ENCODE measurements at places on chromosomes 5 and 9.

DNA sequence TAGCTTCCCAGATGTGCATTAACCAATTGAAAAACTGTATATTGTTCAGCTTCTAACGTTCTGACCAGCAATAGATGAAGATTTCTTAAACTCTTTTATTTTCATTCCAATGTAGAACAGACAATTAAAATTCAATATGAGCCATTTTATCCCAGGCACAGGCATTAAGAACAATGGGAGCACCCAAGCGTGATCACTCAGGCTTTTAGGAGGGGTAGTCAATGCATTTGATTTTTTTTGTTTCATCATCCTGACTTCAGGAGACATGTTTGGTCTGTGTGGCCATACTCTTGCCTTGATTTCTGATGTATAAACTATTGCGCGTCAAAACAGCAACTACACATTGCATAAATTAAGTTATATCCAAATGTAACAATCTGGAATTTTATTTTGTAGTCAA, 653.0 kb upstream of the RORB start:
- no peak for DNase-seq

DNA sequence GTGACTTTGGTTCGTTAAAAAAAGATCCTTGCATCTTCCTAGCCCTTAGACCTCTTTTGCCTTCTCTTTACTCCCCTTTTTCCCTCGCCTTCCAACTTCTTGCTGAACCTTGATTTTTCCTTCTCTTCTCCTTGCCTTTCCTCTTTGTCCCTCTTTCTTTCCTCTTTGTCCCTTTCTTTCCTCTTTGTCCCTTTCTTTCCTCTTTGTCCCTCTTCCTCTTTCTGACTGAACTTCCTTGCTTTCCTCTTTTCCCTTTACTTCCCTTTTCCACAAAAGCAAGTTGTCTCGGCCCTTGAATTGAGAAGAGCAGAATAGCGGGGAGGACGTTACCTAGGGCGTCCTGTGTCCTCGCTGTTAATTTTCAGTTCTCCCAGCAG, 1.4 kb upstream of the MLLT3 start:
- DNase-seq: no peak

DNA sequence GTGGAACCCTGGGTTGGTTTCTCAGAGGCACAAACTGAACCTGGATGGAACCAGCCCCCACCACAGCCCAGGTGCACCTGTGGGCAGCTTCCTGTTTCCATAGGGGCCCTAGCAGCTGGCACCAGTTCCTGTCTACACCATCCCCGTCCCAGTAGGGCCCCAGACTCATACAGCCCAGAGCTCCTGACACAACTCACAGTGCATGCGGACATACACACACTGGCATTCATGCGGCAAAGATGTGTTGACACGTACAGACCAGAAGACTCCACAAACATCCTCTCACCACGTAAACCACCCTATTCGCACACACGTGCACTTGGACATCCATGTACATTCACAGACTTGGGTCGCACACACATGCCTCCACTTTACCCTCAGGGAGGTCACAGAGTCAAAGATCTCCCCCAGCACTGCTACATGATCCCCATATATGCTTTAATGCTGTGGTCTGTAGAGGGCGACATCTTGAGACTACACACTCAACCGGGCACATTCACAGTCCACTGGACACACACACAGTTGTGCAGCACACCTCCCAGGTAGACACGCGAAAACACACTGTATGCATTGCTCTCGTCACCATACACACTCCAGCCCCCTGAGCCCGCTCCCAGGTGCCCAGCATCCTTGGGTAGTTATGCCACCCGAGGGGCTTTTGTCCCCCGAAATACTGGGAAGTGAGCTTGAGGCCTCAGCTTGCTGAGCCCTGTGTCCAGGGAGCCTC, 22.4 kb downstream of the CXXC5 start:
- no peak for DNase-seq

GRCh38 chr5:32278406-32278805, 34.3 kb downstream of the MTMR12 start:
- DNase-seq: no peak

- no peak for DNase-seq
Observed at GRCh38 chr9:79591458-79591857, 19.7 kb downstream of the TLE4 start.

DNA sequence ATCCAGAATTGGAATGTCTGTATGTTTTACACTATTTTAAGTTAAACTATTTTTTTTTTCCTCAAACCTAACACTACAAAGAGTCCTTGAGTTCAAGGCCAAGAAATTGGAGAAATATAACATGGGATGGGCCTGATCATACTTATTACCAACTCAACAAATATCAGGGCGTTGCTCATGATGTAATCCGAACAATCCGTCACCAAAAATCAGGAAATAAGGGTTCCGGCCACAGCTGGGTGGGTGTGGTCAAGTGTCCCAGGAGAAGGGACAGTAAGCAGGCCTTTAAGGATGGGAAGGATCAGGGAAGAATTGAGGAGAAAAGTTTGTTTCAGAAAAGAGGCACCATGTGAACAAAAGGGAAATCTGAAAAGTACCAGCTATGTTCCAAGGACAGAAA, 29.8 kb downstream of the MED27 start:
- DNase-seq: no peak

DNA sequence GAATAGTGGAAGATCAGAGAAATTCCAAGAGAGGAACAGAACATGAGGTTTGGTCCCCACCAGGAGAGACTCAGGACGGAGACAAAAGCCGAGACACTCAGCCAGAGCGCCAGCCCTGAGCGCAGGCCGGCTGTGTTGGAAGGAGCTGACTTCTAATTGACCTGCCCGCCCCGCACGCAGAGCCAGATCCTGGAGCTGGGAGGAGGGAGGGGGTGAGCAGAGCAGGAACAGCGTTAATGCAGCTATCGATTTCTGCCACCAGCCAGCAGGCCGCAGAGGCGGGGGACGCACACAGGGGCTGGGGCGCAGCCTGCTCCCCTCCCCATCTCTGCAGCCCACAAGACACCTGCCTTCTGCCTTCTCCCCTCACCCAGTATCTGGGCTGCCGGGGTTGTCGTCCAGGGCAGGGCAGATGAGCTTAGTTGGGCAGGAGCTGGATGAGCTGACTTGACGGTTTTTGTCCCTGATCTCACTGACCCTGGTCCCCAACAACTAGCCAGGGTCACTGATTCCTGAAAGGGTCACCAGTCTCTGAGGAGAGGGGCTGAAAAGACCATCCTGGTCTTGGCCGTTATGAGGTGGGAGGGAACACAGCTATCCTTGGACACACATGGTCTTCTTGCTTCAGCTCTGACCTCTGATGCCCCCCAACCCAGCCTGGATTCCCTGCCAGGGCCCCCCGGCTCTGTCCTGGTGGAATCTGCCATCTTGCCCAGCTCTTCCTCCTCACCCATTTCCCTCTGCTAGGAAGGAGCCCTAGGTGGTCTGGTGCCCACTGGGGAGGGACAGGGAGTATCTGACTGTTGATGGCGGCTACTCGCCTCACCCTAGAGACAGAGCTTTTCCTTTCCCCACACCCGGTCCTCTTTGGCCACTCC, 29.8 kb downstream of the CXXC5 start:
- no peak for DNase-seq

DNA sequence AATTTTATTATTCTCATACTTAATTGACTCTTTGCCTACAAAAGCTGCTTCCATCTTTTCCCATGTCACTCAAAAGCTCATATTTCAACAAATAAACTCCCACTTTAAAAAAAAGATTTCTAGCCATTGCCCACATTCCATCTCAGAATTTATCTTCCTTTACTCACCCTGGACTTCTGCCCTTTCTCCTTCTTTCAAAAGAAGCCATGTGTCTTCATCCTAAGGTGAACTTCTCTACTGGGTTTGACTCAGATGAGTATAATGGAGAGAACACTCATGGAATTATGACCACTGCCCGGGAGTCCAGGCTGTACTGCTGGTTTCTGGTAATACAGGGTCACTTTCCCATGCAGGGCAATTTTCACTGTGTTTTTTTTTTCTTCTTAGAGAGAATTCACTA, 548.5 kb upstream of the ZNF462 start:
- DNase-seq: no peak

GRCh38 chr5:33852319-33852718, 39.5 kb downstream of the ADAMTS12 start:
- no peak for DNase-seq

- DNase-seq: no peak
Observed at GRCh38 chr5:52909192-52909591, 80.0 kb upstream of the ITGA2 start.

DNA sequence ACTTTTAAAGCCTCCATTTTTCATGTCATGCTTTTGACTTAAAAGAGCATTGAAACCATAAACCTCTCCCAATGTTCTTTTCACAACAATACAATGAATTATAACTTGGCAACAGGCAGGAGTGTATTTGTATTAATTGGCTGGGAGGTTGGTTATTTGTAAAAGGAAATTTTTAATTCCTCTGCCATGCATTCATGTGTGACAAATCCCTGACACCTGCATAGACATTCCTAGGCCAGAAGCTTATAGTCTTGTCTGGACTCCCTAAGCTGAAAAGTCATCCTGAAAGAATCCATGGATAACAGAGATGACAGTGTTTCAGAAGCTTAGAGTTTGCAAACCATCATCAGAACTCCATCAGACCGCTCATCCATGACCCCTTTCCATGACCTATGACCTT, 76.3 kb upstream of the PTGER4 start:
- DNase-seq: no peak

DNA sequence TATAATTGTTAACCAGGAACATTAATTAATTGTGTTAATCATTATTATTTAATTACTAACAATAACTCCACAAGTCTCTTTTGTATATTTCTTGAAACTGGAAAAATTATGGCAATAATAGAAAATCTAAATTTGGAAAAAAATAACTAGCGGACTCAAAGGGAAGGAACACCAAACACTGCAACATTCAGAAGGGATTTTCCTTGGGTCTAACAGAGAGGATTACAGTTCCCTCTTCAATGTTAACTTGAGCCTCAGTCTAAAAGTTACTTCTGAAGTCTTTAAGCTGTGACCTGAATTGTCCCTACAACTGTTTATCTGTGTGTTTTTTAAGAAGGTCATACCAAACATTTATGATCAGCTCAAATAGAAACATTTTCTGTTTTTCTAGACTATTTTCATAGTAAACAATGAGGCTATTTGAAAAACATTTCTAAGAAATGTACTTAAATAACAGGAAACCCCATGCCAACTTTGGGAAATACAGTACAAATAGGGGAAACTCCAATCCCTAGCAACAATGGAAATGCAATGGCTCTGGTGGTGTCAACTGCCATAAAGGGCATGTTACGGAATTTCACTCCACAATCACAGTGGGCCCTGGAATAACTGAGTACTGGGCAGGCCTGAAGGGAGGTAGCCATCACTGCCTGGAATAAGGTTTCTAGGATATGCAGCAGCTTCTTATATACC, 61.2 kb downstream of the MCTP1 start:
- no peak for DNase-seq

- DNase-seq: no peak
Observed at GRCh38 chr5:172487671-172488070, 33.3 kb upstream of the SH3PXD2B start.

DNA sequence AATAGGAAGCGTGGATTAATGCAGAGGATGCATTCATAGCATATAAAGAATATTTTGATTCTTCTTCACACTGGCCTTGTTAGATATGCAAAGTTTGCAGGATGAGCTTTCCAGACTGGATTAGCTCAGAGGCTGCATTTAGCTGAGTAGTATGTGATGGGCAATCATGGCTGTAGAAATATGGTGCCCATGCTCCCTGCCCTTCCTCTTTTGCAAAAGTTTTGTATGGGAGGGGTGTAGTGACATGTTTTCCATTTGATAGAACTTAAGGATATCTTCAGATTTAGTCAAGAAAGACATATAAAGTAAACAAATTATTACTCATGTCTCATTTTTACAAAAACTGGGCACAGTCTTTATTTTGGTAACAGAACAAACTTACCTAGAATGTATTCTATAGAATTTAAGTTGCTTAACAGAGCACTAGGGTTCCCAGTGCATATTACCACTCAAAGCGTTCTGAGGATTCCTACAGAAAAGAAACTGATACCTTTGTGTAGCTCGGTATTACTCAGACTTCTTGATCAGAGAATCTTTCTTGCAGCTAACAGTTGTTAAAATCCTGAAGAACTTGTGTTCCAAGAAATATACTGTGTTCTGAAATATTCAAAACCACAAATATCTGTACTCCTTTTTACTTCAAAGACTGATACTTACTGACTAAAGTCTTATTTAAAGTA, 9.8 kb downstream of the GTF3C4 start:
- DNase-seq: no peak

- no peak for DNase-seq
Observed at GRCh38 chr9:96413302-96414221, 4.6 kb downstream of the ZNF367 start.

DNA sequence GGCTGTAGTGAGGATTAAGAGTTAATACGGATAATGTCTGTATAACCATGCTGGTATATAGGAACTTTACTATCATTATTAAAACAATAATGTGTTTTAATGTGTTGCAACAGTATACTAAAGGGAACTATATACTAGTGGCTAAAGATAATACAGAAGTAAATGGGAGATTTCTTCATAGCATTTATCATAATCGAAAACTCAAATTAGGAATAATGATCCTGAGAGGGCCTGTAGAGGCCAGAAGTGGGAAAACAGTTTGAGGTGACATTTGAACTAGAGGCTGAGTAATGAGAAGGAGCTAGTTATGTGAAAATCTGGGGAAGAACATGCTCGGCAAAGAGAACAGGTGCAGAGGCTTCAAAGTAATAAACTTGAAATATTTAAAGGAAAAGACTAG, 2.9 kb downstream of the TCERG1 start:
- no peak for DNase-seq

- no peak for DNase-seq
Observed at GRCh38 chr5:169939731-169940130, 40.6 kb downstream of the INSYN2B start.

DNA sequence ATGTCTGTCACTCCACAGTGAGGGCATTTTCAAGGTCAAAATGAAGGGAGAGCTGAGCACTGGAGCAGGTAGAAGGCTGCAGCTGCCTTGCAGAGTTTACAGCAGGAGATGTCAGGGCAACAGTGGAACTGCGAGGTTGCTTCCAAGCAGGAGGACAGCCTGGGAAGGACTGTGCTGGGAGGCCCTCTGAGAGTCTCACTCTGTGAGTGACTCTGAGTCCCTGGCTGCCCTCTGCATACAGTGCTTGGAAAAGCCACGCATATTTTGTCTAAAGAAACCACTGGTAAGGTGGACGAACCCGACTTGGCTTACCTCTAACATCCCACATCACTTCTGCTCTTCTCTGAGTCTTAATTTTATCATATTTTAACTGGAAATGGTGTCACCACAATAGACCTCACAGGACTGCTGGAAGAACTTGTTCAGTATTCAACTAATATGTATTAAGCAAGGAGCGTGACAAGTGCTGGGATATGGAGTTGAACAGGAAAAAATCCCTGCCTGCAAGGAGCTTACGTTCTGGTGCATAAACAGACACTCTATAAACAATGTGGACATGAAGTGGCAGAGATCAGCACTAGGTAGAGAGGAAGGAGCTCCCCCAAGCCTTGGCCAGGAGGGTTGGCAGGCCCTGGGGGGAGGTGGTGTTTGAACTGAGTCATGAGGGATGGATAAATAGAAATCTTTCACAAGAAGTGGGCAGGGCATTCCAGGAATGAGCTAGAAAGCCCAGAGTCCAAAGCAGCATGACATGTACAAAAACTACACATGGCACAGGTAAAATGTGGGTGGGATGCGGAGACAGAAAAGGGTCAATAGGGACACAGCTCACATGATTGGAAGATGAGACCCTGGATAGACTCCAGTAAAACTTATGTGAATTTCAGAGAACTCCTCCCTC, 64.0 kb upstream of the FOXE1 start:
- DNase-seq: no peak

GRCh38 chr9:16705111-16705604, 165.3 kb downstream of the BNC2 start:
- no peak for DNase-seq

- DNase-seq: no peak
Observed at GRCh38 chr9:101527066-101527465, 6.6 kb upstream of the RNF20 start.

GRCh38 chr9:76808636-76809035, 44.4 kb downstream of the PCA3 start:
- DNase-seq: no peak
